ENCODE measurements at places on chromosomes 12 and 14. TPM values are rescaled to one million over a fixed set of nuclear protein-coding genes. Genes with fewer than 3 reads are reported as not detected.

The PPP4R4 gene
- 0.98 TPM for total RNA-seq

The CD27 gene
- total RNA-seq: not detected

The KRT72 gene
- not detected for total RNA-seq

The PGAM5 gene
- total RNA-seq: 22.4 TPM

The FAM222A gene
- 0.54 TPM for total RNA-seq

The KRT81 gene
- not detected for total RNA-seq

The RIPK3 gene
- total RNA-seq: 3.0 TPM
